ENCODE measurements at places on chromosomes 1 and 21.

DNA sequence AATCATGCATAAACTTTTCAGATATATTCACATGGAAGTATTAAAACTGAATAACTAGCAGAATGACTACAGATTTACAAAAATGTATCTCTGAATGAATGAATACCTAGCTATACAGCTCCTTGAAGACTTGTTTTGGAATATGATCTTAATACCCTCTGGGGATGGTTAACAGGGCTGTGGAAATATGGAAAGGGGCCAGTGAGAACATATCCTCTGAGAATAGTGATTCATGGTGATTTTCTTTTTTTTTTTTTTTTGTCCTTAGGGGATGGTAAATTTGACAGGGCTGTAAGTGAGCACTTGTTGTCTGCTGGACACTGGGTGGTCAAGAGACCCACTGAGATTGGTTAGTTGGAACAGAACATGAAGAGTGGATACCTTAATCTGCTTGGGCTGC is 80.7 kb upstream of the HP1BP3 start:
- no peak for DNase-seq

- no peak for DNase-seq
Observed at GRCh38 chr1:235073968-235074522, 54.6 kb downstream of the TOMM20 start.

DNA sequence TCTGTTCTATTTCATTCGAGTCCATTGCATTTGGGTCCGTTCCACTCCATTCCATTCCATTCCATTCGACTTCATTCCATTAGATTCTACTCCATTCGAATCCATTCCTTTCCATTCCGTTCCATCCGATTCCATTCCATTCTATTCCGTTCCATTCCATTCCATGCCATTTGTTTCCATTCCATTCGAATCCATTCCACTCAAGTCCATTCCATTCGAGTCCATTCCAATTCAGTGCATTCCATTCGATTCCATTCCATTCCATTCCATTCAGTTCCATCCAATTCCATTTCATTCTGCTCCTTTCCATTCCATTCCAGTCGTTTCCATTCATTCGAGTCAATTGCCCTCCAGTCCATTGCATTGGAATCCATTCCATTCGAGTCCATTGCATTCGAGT is 2603.7 kb upstream of the TPTE start:
- no peak for DNase-seq

GRCh38 chr1:59526240-59526639 is 229.3 kb downstream of the FGGY start:
- DNase-seq, result no peak

DNA sequence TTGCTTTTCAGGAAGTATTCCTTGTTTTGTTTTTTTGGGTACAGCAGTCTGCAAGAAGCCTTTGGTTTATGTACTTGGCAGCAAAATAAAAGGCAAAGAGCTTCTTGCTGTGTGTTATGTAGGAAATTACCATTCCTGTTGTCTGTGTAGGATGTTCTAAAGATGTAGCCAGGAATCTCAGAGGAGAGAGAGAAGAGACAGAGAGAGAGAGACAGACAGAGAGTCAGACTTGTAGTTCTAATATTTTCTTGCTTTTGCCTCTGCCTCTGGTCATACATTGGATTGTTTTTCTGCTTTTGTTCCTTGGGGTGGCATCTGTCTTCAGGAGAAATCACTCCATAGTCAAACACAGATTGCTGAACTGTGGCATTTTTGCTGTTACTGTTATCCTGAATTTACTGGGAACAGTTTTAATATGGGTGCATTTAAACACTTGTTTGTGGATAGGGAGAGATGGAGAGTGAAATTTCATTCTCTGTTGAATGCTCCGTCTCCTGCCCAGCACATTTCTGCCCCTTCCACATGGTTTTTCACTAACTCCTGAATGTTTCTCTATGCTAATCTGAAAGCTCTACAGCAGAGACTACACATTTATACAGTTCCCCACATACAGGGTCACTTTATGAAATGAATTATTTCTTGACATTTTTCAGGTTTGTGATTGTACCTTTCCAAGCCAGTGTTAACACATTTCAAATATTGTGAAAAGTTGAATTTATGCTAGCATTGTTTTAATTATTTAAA is 49.8 kb downstream of the POU2F1 start:
- DNase-seq, result no peak

DNA sequence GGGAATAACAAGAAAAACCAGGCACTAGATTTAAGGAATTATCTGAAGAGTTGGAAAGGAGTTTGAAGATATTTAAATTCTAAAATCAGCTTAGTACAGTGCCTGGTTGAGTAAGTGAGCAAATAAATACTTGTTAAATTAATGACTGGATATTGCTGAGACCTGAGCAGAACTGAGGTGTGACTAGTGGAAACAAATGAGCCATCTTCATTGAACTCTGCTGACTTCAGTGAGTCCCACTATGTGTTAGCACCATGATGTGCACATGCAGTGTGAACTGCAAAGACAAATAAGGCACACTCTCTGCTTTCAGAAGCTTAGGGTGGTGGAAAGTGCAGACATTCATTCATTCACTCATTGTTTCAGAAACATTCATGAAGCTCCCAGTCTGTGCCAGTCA is 48.7 kb downstream of the ELAPOR1 start:
- no peak for DNase-seq

DNA sequence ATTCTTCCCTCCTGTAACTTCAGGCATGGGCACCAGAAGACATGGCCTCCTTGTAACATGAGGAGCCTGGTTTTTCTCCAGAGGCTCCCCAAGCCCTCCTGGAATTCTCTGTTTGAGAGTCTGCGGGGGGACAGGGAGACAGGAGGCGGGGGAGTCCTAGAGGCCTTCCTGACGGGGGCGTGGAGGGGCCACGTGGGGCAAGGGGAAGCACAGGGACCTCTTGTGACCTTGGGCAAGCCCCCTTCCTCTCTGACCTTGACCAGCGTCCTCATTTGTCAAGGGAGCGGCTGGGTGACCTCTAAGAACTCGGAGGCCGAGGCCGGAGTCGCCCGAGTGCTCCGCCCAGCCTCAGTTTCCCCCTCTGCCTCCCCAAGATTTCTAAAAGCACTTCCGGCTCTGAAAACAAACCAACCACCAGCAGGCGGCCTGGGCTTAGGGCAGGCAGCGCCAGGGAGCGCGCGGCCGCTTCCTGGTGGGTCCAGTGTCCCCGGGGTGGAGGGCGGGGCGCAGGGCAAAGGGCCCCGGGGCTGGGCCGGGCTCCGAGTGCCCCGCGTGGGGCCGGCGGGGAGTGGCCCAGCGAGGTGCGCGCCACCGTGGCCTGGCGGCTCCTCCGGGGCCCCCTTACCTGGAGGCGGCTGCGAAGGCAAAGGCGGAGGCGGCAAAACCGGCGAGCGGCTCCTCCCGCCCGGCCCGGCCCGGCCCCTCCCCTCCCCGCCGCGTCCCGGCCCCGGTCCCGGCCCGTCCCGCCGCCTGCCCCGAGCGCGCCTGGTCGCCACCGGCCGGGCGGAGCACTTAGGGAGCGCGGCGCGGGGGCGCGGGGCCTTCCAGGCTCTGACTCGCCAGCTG is at the start of gene TMCO4:
TSS of gene TMCO4 (minus strand) at position 687 of the 846 bp plus-strand sequence. CDS start 19,158 bp downstream, outside the sequence.
- peak; percentile 39 for DNase-seq

DNA sequence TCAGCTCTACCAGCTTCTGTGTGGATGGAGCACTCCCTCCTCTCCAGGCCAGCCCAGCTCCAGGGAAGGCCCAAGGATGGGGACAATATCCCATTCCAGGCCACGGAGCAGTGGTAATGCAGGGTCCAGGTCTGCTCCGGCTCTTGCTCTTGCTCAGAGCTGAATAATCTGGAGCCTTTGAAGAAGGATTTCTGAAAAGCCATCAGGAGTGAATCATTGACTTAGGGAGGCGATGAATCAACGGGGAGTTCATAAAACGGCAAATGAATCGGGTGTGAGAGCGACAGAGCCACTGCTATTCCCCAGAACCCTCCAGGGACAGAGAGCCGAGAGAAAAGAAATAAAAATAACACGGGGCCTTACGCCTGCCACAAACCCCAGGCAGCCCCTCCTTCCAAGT is 7.7 kb downstream of the POU3F1 start:
- DNase-seq, result no peak

GRCh38 chr1:67342076-67342890 is 34.6 kb downstream of the IL12RB2 start:
- DNase-seq, result no peak

DNA sequence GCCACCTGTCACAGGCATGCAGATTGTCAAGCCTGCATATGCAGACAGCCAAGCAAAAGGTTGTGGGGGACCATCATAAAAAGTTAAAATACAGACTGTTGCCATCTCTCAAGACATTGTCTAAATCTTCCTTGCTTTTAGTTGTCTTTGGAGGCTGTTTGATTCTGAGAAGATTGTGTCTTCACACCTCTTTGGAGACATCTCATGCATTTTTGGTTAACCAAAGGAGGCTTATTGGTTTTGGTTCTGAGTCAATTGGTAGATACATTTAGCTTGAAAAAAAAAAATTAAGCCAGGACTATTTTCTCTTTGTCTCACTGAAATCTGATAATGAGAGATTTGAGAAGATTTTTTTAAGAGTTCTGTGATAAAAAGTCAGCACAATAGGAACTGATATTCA is 217.6 kb downstream of the LYPLAL1 start:
- DNase-seq, result no peak

- DNase-seq, result peak; percentile 33
Observed at GRCh38 chr1:2840036-2840809, 38.7 kb upstream of the TTC34 start.

DNA sequence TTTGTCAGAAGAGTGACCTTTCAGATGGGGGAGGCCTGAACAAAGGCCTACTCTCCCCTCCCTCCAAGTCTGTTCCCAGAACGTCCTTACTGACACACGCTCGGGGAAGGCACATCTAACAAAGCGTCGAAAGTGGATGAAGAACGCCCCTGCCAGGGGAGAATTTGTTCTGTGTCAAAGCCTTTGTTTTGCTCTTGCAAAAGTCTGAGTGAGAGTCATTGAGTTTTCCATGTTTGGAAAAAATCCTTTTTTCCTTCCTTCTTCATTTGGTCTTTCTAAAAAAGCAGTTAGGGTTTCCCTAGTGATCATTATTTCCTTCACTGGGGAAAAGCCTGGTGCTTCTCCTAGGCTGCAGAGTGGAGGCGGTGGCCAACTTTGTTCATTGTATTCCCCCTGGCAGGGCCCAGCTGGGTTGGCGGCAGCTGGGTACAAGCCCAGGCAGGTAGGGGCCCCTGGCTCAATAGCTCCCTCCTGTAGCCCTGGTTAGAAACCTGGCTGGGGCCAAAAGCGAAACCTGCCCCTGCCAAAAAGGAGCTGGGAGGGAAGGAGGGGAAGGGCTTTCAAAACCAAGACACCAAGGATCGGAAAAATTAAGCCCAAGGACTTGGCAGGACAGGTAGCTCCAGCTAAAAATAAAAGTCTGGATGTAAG is 81.1 kb downstream of the ITPKB start:
- no peak for DNase-seq

DNA sequence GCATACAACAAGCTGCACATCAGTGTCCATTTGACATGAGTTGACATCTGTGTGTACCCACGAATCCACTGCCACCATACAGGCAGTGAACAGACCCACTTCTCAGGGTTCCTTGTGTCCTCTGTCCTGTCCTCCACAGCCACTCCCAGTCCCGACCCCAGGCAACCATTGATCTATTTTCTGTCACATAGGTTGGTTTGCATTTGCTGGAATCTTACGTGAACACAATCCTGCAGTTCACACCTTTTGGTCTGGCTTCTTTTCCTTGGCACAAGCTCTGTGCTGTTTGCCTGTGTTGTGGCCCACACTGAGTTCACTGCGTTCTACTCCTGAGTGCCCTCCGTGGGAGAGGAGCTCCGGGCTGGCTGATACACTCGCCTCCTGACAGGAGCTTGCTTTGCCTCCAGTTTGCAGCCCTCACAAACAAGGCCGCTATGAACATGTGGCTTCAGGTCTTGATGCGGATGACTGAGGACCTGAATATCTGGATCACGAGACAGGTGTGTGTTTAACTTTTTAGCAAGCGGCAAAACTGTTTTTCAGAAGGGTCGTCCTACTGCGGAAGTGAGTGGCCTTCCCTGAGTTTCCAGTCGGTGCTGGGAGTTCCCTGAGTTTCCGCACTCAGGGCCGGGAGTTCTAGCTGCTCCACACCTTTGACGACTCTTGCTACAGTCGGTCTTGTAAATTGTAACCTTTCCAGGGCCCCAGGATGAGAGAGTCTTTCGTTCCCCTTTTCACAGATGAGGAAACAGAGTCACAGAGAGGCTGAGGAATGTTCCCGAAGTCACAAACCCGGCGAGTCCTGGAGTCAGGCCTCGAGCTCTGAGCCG is 13.0 kb upstream of the COL18A1 start:
- no peak for DNase-seq

DNA sequence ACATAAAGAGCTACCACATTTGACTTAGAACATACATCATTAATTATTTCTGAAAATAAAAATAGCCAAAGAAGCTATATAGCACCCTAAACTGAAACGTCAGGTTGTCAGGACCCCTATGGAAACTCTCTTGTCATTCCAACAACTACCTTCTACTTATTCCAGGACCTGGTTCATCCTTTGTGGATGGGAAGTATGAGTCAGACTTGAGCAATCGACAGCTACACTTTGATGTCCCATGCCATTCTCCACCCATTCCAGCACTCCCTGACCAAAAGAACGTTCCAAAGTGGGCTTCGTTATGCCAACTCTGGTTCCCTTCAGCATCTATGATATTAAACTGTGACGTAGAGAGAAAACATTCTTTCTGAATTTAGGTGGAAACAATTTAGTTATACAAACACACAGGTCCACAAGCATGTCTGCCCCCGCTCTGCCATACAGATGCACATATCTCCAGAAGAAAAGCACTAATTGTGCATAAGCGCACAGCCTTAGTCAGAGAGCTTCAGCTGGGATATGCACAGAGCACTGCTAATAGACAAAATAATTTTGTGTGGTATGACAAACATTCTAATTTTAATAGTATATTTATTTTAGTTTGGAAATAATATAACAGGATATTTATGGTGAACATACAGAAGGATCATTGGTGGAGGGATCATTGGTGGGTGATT is 723.1 kb upstream of the B3GALT2 start:
- DNase-seq, result no peak

DNA sequence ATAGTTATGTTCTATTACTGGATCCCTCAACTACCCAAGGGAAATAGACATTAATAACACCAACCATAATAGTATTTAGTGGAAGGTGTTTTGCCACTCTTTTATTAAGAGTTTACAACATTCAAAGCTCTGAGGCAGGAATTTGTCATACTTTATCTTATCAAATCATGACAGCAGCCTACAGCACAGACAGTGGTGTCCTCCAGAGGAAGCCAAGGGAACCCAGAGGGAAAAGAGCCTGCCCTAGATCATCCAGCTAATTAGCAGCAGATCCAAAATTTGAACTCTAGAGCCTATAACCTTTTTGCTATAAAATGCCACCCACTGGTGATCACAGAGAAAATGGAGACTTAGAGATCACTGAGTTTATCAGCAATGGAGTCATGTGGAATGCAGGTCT is 18.2 kb downstream of the VAV3 start:
- no peak for DNase-seq

GRCh38 chr1:242468784-242469183 is 55.7 kb downstream of the PLD5 start:
- no peak for DNase-seq

GRCh38 chr21:33238146-33238545 is 8.4 kb downstream of the IFNAR2 start:
- DNase-seq, result no peak
